ENCODE measurements at places on chromosomes 3 and 15. TPM values are rescaled to one million over a fixed set of nuclear protein-coding genes. Genes with fewer than 3 reads are reported as not detected.

DNA sequence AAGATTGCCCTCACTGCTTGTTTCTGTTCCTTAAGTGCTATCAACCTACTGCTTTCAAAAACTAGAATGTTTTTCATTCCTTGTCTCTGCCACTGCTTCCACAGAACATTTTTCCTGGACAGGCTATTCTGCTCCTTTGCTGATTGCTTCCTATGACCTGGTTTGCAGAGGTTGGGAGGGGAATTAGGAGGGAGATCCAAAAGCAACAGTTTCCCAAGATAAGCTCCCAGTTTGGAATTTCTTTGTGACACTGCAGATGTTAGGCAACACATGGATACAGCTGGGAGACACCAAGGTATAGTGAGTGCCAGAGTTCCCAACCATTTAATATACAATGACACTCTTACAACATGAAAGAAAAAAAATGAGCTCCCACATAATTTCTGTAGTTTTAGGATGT is 1036.5 kb downstream of the ROBO2 start:
- no peak for DNase-seq

GRCh38 chr15:77720655-77721054 is 87.9 kb upstream of the LINGO1 start:
- DNase-seq, result no peak

GRCh38 chr3:151841801-151842200 is 27.9 kb downstream of the AADAC start:
- DNase-seq, result no peak

TBC1D23 gene
- 8.7 TPM for polyA plus RNA-seq

DNA sequence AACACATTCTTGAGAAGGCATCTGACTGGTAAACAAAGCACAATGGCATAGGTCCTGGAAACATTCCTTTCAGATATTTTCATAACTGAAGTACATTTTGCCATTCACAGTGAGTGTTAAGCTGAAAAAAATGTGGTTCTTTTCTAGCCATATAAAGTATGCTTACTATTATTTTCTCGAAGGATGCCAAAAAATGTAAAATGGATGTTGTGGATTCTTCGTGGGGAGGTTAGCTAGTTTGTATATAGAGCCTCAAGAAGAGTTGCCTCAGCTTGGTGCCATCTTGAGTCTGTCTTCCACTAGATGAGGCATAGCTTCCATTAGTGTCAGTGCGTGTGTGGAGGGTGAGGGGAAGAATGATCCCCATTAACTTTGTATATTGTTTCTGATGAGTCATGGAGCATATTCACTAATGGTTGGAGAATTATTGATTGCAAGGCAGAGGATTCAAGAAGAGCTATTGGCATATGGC is 4.1 kb downstream of the MBNL1 start:
- DNase-seq, result no peak

SEC61A1 gene
- polyA plus RNA-seq, result 203 TPM

DNA sequence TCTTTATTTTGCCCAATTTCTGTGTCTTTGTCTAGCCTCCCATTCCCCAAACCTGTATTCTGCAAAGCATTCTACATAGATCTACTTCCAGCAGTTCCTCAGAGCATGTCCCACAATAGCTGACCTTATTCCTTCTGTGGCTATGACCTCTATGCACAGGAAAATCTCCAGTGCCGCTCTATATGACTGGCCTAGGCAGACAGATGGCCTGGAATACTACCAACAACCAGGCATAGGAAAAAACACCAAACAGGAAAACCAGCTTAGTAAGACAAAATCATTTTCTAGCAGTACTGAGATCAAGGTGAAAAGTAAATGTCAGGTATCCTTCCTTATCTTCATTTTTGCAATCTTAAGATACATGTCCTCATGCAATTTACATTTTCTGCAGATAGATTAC is 1115.0 kb downstream of the IGSF11 start:
- no peak for DNase-seq

SAMMSON gene
- polyA plus RNA-seq, result not detected

SHC4 gene
- polyA plus RNA-seq, result 0.07 TPM

SH2D7 gene
- not detected for polyA plus RNA-seq

DNA sequence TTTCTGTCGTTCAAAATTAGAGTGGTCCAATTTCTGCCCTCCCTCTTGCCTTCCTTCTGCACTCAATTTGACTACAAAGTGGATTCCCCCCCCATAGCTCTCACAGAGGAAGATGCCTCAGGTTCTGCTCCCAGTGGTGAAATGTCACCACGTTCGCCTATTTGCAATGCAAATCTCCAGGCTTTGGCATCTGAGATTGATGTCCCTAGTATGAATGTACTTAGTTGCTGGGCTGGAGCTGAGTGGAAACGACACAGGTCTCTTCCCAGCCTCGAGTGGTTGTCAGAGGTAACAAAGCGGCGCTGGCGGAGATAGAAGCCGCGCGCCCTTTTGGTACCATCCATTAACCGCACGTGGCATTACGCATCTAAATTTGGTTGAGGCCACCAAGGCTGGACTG is 860.1 kb downstream of the MCTP2 start:
- no peak for DNase-seq

DNA sequence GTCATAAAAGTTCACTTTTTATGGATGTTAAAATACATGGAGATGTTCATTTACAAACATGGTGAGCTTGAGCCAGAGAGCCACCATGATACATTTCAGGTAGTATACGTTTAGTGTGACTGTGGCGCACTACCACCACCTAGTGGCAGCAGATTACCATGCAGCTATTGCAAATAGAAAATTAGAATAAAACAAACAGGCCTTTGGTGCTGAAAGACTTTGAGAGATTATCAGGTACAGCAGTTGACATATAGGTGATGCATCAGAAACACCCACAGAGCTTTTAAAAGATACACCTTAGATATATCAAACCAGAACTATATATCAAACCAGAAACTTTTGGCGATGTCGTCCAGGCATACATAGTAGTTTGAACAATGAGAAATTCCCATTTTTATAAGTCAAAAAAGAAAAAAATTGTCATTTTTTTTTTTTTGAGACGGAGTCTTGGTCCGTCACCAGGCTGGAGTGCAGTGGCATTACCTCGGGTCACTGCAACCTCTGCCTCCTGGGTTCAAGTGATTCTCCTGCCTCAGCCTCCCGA is 42.0 kb upstream of the ICE2 start:
- peak; percentile 81 for DNase-seq

C2CD4A gene
- not detected for polyA plus RNA-seq

- no peak for DNase-seq
These were observed 312.8 kb upstream of the C2CD4B start for GRCh38 chr15:62477929-62478328.
